ENCODE measurements at places on chromosomes 2 and 18.

GRCh38 chr2:197211881-197212342 lies 98.7 kb downstream of the ANKRD44 start:
- DNase-seq, result no peak

- DNase-seq, result no peak
These were observed 90.0 kb upstream of the ALPP start for GRCh38 chr2:232288489-232289030.

- DNase-seq, result no peak
These were observed 317.2 kb downstream of the GBX2 start for GRCh38 chr2:235850771-235851551.

DNA sequence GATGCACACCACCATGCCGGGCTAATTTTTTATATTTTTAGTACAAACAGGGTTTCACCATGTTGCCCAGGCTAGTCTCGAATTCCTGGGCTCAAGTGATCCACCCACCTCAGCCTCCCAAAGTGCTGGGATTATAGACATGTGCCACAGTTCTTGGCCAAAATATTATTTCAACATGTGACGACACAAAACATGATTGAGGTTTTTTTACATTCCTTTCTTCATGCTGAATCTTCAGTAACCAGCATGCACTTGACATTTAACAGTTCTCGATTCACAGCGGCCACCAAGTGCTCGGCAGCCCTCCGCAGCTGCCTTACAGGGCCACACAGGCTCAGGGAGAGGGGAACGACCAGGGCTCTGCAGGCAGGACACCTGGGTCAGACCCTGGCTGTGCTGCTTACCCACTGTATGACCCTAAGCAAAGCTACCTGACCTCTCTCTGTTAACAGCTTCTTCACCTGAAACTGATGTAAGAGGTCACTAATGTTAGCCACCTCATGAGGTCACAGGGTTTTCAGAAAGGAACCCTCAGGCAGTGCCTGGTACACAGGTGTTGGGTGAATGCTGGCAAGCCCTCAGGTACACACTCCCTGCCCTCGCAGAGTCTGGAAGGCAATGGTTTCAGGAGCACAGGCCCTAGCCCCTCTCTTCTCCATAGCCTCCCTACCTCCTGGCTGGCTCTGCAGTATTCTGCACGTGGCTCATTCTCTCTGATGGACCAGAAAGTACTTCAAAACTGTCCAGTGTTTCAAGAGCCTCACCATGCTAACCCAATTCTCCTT lies 25.7 kb downstream of the TUBB6 start:
- DNase-seq, result no peak

DNA sequence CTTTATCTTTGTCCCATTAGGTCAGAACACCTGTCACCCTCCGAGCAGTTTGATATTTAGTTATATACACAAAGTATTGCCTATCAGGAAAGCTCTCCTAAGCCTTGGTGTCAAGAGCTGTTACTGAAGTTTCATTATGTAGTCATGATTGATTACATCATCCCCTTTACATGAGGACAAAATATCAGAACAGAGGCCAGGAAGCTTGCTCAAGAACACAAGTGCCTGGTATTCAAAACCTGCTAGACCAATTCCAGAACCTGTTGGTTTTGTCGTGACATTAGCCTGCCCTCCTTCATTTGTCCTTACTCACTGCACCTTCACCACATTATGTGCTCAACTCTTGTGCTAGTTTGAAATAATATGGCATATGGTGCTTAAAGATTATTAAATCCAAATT lies 377.1 kb downstream of the CDH19 start:
- DNase-seq, result no peak

DNA sequence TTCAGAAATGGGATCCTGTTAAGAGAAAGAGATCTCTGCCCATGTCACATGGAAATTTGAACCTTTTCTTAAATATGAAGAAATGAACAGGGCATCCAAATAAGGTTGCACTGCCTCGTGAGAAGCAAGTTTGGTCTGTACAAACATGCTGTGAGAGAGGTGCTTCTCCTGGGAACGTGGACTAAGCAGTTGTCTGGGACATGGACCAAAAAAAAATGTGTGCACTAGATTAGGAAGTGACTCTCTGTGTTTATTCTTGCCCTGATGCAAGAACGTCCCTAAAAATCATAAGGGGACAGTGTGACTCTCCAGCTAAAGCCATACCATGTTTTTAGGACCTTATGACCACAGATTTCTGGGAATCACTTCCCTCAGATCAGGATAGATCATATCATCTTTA lies 23.7 kb upstream of the GCG start:
- DNase-seq, result no peak

GRCh38 chr2:201458381-201458780 lies 6.8 kb downstream of the STRADB start:
- no peak for DNase-seq

DNA sequence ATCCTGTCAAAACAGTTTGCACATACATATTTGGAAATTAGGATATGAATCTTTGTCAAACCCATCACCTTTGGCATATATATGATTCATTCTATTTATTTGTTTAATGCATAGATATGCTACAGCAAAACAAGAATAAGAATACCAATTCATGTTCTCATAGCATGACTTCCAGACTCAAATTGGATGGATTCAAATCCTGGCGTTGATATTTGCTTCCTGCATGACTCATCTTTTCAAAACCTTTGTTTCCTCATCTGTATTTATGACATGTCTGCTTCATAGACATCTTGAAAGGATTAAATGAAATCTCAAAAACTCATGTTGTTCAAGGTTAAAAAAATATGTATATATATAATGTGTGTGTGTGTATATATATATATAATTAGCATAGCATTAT lies 261.3 kb downstream of the MBD5 start:
- DNase-seq, result no peak

DNA sequence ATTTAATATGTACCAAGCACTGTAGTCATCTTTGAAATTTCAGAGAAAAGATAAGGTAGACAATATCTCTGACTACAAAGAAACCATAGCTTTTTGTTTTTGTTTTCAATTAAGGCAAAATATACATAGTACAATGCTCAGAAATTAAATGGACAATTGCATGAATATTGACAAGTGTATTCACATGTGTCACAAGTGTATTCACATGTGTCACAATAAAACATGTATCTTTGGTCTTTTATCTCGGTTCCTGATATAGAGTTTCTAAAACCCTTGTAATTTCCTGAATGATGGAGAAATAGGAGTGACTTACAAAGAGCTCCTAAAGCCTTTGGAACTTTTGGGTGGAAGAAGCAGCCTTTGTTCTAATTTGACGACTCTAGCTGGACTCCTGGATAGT lies 756.4 kb downstream of the EPHA4 start:
- no peak for DNase-seq

- no peak for DNase-seq
These were observed 98.8 kb downstream of the OLA1 start for GRCh38 chr2:174149530-174149929.

DNA sequence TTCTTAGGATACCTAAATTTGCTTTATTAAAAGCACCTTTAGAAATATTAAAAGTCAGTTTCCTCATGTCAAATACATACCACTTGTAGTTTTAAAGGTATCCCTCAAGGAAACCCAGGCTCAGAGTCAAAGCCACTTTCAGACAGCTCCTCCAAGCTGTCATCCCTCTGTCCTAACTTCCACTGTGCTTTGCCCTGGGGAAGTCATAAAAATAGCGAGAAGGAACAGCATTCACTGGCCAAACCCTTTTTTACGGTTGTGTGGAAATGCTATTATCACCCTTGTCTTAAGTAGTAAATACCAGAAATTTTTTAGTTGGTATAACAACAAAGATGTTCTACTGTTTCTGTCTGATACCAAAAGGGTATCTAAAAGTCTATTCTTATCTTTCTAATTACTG lies 680.5 kb downstream of the ZEB2 start:
- no peak for DNase-seq

GRCh38 chr2:71926089-71926447 lies 221.6 kb downstream of the CYP26B1 start:
- no peak for DNase-seq

DNA sequence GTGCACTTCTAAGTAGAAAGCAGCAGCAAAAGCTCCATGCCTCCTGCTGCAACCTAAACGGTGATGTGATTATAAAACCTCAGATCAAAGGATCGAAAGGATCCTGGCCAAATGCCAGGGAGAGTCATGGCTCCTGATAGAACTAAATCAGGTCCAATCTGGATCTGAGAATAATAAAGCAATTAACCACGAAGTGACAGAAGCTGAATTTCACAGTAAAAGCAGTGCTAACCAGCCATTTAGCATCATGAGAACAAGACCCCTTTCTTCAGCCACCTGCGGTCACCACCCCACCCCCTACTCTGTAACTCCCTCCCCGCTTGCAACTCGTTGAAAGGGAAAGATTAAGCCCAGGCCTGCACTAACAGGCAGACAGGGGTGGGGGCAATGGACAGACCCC lies 748.7 kb downstream of the BCL11A start:
- DNase-seq, result no peak

DNA sequence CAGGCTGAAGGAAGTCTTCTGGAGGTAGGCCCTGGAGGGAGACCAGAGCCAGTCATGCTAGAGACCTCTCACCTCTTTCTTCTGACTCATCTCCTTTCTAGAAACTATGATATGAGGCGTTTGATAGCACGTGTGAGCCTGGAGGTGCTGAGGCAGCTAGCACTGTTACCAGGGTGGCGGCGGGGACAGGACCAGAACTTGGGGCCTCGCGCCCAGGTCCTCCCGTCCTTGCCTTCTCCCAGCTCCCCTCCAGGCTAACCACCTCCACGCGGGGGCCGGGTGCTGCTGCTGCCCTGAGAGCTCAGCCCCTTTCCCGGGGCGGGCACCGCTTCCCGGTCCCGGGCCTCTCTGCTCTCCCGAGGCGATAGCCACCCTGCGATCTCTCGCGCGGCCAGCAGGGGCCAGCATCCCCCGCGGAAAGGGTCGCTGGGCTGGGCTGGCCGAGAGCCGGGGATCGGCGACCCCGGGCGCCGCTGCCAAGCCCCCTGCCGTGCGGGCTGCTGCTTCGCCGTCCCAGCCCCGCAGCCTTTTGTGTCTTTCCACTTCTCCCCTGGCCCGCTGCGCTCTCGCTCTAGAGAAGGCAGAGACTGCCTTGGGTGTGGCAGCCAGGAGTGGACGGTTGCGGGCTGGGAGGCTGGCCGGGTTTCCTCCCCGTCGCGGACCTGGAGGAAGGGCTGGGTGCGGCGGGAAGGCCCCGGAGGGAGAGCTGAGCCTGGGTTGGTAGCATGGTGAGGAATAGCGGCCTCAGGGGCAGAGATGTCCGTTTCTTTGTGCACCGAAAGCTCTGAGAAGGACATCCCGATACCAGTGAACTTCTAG lies 49.1 kb downstream of the TMEM17 start:
- DNase-seq, result peak; percentile 31

- no peak for DNase-seq
These were observed 20.3 kb downstream of the SLC8A1 start for GRCh38 chr2:40431600-40431955.

DNA sequence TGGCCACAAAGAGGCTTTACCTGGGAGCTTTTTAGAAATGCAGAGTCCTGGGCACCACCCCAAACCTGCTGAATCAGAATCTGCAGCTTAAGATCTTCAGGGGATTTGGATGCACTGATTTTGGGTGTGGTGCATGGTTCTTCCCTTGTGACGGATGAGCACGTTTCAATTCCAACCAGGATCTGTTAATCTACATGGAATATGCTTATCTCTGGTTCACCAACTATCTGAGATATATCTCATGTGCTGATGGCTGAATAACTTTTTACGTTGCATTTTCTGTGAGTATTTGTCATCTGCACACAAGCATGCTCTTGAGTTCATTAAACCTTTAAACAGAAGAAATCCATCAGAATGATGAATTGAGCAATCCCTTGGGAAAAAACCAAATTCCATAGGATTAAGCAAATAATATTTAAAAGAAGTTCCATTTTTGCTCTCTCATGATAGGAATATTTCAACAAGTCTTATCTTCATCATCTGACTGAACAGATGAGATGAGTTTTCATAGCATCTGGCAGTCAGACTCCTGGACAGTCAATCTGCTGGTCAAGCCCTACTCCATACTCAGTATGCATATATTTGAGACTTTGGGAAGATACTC lies 120.6 kb downstream of the PLB1 start:
- DNase-seq, result no peak

GRCh38 chr18:40812981-40813515 lies 1142.0 kb upstream of the PIK3C3 start:
- DNase-seq, result no peak

DNA sequence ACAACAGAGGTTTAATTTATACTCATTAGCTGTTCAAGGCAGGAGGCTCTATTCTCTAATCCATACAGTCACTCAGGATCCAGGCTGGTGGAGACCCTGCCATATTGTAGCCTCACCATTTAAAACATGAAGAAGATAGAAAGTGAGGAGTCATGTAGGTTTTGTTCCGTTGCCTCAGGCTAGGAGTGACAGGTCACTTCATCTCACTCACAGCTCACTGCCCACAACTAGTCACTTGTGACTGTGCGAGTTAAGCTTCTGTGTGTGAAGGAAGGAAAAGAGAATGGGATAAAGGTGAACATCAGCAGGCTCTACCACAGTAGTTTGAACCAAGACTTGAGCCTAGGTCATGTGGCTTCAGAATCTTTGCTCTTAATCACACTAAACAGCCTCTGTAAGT lies 9.0 kb upstream of the IGFBP2 start:
- no peak for DNase-seq

- no peak for DNase-seq
These were observed 21.8 kb downstream of the ALLC start for GRCh38 chr2:3679616-3680393.

Data from anterior cingulate cortex (tissue), 58 donors.